ENCODE measurements at places on chromosomes 4 and X.

DNA sequence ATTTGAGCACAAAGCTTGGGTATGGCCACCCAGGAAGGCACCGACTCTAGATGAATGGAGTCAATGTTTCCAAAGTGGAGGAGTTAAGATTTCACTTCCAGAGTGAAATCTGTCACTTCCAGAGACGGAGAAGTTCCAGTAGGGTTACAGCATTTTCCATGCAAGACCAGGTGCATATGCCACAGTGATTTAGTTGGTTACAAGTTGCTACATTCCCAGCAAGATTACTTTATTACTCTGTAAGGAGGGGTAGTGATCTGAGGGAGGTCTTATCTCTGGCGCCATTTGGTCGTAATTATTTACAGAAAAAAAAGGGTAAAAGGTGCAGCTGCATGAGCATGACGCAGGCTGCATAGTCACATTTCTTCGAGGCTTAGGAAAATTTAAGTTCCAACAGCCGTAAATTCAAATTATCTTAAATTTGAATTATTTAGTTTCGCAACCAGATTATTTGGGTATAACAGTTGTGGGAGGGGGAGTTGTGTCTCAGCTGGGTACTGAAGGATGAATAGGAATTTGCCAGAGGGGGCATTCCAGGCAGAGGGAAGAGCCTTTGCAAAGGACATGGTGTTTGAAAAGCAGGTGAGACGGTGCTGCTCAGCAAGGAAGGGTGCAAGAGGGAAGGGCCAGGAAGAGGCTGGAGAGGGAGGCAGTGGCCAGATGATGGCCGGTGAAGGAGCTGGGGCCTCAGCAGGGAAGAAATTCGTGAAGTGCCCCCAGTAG is 17.4 kb upstream of the AFAP1 start:
- DNase-seq = no peak

DNA sequence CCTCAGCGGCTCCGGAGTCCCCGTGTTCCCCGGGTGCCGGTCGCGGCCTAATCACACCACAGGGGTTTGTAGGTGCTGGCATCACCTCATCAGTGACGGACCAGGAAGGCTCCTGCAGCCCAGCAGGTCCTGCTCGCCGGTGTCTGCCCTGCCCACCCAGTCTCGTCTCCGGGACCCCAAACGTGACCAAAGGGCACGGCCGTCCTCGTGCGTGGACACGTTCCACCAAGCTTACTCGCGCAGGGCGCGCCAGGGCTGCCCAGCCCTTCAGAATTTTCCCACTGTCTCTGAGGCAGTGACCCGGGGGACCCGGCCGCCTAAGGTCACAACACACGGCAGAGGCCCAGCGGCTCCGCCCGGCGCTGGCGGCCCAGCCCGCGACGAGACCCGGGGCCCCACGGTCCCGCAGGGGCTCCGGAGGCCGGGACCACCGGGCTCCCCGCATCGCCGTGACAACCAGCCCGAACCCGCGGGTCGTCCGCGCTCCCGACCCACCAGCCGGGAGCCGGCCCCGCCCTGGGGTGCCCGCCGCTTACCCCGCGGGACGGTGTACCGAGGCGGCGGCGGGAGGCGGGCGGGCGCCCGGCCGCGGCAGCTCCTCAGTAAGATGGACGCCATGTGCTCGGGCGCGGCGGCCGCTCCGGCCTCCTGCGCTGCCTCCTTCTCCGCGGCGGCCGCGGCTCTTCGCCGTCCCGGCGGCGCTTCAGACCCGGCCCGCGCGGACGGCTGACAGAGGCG is 454 bp downstream of the LETM1 start:
- DNase-seq = peak; percentile 51

GRCh38 chr4:6962211-6963041 is 52.8 kb downstream of the TBC1D14 start:
- DNase-seq = peak; percentile 56

DNA sequence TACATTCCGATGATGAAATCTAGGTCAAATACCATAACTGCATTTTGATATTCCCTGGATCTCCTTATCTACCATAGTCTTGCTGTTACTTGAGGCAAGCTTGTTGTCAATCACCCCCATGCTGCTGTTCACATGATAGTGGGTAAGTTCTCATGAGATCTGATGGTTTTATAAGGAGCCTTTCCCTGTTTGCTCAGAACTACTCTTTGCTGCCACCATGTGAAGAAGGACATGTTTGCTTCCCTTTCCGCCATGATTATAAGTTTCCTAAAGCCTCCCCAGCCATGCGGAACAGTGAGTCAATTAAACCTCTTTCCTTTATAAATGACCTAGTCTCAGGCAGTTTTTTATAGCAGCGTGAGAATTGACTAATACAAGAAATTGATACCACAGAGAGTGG is 432.0 kb downstream of the GLUD2 start:
- no peak for DNase-seq

- peak; percentile 49 for DNase-seq
Observed at GRCh38 chrX:17242470-17242869, 132.5 kb upstream of the NHS start.

DNA sequence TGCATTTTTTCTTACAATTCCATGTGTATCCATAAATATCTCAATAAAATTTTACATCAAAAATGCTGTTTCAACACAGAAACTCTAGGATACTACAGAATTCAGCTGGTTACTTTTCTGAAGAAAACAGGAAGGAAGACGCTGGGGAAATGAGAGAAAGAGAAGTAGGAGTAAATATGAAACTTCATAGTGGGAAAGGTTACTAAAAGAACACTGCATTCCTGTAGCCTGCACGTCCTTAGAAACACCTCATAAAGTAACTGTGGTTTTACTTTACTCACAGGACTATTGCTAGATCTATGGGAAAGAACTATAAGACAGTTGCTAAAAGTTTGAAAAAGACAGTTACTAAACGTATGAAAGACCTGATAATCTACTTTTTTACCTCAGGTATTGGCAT is 23.1 kb downstream of the ATP11C start:
- DNase-seq = no peak

All from stomach (tissue), 19 donors.